Fibroblast of the aortic adventitia (primary cell): ENCODE measurements at places on chromosomes 3 and 15. TPM values are rescaled to one million over a fixed set of nuclear protein-coding genes. Genes with fewer than 3 reads are reported as not detected.
A peak's percentile ranks its signal among the peaks of the same experiment; 100 is the strongest.

- peak; percentile 49 for DNase-seq
Measured at GRCh38 chr15:50996641-50997040, 88.2 kb downstream of the AP4E1 start.

Gene UTS2B
- total RNA-seq, result 1.3 TPM in 1 of 2 replicates, not detected in the other

Gene SPCS1
- total RNA-seq, result 18.6 and 111 TPM in 2 replicates

DNA sequence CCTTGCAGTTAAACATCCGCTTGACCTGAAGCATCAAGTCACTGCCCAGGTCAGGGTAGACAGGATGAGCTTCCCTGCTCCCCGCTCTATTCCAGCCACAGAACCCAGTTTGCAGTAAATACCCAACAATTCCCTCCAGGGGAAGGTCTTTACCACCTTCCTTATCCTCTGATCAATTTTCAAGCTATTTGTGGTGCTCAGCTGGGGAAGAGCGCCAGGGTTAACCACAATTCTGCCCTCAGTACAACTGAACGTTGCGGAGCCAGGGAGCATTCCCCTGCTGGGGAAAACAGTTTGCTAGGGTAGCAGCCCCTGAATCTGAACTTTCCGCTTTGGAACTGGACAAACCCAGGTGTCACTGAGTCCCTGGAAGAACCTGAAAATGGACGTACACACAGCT is 28.5 kb downstream of the RBPMS2 start:
- DNase-seq, result no peak

Gene KCNMB2
- 0.41 TPM in 1 of 2 replicates, not detected in the other for total RNA-seq

DNA sequence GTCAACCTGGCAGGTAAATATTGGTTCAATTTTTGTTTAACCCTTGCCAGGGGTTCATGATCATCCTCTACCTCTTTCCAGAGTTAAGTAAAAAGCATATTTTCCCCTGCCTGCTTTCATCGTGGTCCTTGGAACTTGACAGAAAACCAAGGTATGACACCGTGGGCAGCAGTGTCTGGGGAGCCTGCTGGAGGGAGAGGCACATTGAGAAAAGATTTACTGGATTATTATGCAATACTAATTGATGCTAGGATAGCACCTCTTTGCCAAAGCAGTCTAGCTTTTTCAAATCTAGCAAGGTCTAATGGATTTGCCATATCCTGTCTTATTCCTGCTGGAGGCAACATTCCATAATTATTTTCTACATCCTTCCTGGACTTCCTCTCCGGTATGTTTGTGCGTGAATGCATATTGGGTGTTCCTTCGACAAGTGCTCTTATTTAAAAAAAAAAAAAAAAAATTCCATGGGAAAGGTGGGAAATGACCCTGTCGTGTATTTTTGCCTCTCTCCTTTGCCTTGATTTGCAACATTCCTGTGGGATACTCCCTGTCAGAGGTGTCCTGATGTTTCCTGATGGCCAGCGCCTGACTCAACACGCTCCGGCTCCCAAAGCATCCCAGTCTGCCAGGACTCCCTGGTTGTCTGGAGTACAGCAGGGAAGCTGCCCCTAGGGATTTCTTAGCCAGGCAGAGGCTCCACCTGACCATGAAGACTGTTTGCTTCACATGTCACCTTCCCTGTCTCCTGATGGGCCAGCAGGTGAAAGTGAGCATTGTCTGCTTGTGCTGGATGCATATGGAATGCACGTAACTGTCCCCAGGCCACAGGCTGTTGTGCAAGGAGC is 6.3 kb downstream of the BHLHE40 start:
- peak; percentile 72 for DNase-seq

DNA sequence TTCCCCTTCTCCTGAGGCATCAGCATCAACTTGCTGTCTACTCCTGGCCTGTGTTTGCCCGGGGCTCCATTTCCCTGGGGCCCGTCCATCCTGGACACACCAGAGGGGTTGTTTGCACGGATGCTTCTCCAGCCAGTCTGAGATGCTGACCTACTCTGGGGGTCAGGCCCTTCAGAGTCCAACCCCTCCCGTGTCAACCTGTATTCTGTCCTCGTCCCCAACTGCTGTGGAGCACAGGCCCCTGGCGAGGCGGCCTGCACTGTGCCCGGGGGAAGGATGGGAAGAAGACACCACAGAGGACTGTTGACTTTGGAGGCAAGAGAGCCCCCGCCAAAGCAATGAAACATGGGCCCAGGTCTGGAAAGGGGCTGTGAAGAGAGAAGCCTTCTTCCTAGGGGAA is 25.8 kb downstream of the ALS2CL start:
- no peak for DNase-seq

Gene GABRB3
- 0.81 and 2.2 TPM in 2 replicates for total RNA-seq

- no peak for DNase-seq
Measured at GRCh38 chr3:5169807-5170206, 17.7 kb upstream of the EDEM1 start.

- DNase-seq, result no peak
Measured at GRCh38 chr3:141384575-141384974, 16.3 kb downstream of the ZBTB38 start.

Gene MYD88
- 8.3 and 20.7 TPM in 2 replicates for total RNA-seq

DNA sequence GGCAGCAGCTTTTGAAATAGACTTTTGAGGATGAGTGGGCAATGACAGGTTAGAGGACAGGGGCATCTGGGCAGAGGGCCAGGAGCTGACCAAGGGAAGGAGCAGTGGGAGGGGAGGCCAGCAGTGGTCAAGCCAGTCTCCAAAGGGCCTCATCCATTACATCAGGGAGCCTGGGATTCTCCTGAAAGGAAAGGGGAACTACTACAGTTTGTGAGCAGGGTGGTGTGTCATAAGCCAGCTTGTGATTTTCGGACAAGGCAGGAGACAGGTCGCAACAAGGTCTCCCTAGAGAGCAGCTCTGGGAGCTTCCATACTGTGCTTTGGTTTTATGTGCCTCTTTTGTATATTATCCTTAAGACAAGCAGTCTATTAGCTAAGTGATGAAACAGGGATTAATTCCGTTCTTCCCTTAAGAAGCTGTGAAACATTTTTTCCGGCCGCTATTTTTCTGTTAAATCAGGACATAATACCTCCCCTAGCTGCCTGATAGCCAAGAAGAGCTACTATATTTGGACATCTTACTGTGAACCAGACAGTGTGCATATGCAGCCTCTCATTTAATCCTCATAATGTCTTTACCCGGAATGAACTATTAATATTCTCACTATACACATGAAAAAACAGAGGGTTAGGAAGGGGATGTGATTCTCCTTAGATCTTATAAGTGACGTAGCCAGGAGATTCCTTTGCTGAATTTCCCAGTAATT is 46.4 kb downstream of the C2CD4B start:
- no peak for DNase-seq

DNA sequence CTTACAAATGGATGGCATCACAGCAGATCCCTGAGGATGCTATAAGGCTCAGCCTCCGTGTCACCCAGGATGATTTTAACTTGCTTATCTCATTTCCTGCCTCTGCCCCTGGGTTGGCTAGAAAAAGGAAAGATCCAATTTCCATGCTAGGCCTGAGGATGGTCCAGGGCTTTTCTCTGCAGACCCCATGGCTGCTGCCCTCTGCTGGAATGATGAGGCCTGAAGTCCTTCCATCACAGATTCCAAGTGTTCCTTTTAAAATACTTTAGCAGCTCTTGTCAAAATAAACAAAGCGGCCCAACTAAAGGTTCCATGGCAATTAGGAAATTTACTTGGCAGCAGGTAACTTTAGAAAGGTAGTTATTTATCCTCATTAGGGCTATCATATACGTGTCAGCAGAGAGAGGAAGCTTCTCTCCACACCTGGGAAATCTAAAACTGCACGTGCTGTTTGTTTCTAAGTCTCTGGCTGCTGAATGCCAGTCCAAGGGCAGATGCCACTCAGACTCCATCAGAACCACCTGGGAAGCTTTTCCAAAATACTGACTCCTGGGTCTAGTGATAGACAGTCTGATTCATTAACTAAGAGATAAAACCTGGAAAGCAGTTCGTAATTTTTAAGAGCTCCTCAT is 401.9 kb upstream of the IL12A start:
- DNase-seq, result peak; percentile 50

DNA sequence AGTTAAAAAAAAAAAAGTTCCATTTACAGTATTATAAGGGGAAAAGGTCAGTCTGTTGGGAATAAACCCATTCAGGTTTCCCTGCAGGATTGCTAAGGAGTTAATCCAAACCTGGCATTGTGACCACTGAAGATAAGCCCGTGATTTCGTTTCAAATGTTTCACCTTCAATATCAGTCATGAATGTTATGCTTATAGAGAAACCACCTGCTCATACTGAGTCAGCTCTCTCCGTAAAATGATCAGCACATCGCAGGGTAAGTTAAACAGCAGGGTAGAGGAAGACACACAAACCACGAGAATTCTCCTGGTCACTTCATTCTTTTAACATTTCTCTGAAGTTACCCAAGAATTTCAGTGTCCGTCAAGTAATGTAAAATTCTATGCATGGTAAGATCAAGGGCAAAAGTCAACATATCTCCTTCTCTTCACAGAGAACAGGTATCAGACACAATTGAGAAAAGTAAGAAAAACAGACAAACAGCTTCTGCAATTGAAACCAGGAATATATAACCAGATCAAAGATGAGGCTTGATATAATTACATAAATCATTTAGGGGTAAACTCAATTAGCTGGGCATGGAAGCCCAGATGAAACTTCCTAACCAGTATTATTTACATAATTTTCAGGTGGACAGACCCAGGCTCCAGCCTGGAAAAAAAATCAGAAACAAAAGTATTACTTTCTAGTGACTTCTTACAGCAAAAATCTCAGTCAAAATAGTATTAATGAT is 67.6 kb upstream of the ARHGEF3 start:
- DNase-seq, result no peak

DNA sequence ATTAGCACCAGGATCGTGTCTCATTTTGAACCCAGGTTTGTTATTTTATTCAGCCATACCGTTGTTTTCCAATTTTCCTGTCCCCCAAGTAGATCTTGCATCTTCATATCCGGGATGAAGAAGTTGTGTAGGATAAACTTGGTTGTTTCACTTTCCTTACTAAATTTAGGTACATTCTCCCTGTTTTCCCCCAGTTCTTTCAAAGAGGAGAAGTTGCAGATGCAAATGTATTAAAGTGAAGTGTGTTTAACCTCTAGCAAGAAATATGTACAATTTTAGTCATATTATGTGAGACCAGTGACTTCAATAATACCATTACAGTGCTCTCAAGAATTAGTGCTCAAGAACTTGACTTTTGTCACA is 1.3 kb downstream of the ATXN7 start:
- DNase-seq, result peak; percentile 19

Gene APBA2
- 1.8 and 4.3 TPM in 2 replicates for total RNA-seq

Gene AMIGO3
- 0.27 and 0.65 TPM in 2 replicates for total RNA-seq

GRCh38 chr3:146626403-146627122 is 21.4 kb upstream of the PLSCR5 start:
- DNase-seq, result no peak

Gene IQCF5
- not detected in 2 replicates for total RNA-seq

DNA sequence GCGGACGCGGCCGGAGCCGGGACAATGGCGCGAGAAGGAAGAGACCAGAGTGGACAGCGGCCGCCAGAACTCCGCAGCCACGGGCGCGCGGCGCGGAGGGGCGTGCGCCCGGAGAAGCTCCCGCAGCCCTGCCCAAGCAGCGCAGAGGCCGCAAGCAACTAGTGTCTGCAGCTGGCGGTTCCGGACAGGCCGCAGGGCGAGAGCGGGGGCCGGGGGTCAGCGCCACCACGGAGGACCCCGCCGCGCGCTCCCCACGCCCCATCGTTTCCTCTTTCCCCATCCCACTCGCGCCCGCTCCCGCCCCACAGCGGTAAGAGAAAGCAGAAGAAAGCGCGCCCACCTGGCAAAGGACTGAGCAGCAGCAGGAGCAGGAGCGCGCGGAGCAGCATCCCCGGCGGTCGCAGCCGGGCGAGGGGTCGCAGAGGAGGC is 440 bp downstream of the PRTG start:
- peak; percentile 32 for DNase-seq

DNA sequence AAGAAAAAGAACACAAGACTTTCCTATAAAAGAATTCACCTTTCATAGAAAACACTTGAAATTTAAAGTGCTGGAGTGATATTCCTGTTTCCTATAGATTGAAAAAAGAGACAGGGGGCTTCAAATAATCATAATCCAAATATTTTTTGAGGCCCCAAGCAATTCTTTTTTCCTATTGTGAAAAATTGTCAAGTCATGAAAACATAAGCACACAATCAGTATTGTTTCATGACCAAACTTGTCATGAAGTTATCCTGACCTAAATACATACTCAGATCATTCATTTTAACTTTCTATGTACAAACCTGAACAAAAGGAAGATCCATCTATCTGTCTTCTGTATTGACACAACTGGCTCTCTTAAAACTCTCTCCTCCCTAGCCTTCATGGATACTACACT is 57.9 kb downstream of the AGTR1 start:
- no peak for DNase-seq

DNA sequence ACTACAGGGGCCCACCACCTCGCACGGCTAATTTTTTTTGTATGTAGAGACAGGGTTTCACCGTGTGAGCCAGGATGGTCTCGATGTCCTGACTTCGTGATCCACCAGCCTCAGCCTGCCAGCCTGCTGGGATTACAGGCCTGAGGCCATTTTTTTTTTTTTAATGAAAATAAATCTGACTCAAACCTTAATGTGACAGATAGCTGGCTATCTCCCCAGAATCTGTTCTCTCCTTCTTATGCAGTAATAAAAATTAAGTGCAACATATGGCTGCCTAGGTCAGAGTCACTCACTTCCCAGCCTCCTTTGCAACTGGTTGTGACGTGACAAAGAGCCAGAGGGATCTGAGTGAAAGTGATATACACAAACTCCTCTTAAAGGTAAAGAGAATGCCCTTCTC is 53.0 kb downstream of the ZNF148 start:
- DNase-seq, result peak; percentile 76

- peak; percentile 37 for DNase-seq
Measured at GRCh38 chr15:75577401-75578172, 1.5 kb downstream of the PTPN9 start.

Gene SOX2
- not detected in 2 replicates for total RNA-seq

Gene HHLA2
- not detected in 2 replicates for total RNA-seq

Gene ST3GAL6
- total RNA-seq, result 2.3 and 3.5 TPM in 2 replicates

DNA sequence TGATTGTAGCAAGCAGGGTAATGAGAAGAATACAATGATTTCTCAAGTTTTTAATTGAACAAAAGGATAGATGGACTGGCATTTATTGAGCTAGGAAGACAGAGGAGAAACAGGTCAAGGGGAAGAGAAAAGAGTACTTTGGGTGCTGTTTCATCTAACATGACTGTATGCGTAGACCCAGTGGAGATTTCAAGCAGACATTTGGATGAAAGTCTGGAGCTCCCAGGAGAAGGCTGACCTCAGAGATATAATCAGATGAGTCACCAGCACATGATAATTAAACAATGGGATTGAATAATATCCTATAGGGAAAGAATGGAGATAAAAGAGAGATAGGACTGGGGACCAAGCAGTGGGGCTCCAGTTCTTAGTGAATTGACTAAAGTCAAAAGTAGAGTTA is 194.9 kb downstream of the ARRDC4 start:
- peak; percentile 79 for DNase-seq

GRCh38 chr15:70670680-70671079 is 92.7 kb downstream of the UACA start:
- peak; percentile 45 for DNase-seq

GRCh38 chr3:63167113-63167512 is 111.0 kb upstream of the SYNPR start:
- no peak for DNase-seq

Gene TIMP4
- total RNA-seq, result 4.3 and 12.3 TPM in 2 replicates

GRCh38 chr3:150878996-150879575 is 26.2 kb downstream of the MINDY4B start:
- DNase-seq, result no peak

Gene WDR73
- 26.8 and 38.0 TPM in 2 replicates for total RNA-seq
